ENCODE measurements at places on chromosomes 2 and 18. TPM values are rescaled to one million over a fixed set of nuclear protein-coding genes. Genes with fewer than 3 reads are reported as not detected.

DNA sequence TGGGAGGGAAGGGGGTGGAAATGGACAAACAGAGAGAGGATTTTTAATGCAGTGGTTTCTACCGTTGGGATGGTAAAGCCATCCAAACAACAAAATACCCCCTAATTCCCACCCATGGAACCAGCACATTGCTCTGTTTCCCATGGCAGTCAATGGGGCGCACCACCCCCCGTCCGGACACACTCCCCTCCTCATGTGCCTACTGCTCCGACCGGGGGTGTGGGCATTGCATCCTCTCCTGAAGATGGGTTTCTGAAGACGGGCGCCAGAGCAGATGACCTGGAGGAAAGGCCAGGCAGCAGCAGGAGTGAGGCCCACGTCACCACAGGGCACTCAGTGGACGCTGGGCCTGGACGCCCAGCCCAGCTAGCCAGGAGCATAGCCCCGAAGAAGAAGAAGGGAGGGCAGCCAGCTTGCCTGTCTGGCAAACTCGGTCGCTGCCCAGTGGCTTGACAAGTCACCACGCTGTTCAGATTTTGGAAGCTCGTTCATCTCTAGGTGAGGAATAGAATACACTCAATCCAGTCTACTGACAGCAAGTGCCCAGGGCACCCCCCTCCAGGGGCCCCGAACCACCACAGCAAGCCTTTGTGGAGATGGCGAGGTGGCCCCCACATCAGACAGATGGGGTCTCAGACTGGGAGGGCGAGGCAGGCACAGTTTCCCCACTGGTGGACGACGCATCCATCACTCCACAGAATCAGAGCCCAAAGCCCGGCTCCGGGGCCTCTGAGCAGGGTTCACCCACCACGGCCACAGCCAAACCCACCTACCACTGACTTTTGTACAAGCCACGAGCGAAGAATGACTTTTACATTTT is 296.2 kb upstream of the SALL3 start:
- DNase-seq: no peak

Gene TMEM247
- total RNA-seq: not detected

Gene CREB1
- 71.9 TPM for total RNA-seq

DNA sequence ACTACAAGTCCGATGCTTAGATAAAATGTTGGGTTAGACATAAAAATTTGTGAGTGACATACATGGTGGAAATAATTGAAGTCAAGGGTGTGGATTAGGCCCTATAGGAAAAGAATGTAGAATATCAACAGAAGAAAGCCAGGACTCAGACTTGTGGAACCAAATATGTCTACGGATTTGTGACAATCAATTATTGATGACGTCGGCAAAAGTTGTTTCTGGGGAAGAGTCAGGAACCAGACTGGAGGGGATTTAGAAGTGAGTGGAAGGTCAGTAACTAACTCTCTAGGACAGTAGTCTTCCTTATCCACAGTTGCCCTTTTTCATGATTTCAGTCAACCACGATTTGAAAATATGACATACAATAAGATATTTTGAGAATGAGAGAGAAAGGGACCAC is 130.9 kb upstream of the TANK start:
- DNase-seq: no peak

- DNase-seq: no peak
These were observed 164.8 kb upstream of the KLHL14 start for GRCh38 chr18:32937597-32937996.

- DNase-seq: no peak
These were observed 40.4 kb downstream of the CYRIA start for GRCh38 chr2:16625201-16625729.

Gene HNMT
- total RNA-seq: not detected

- peak; percentile 64 for DNase-seq
These were observed 21.7 kb downstream of the DDX18 start for GRCh38 chr2:117835990-117836760.

Gene GNLY
- total RNA-seq: 2.1 TPM

Gene RAB27B
- total RNA-seq: not detected

DNA sequence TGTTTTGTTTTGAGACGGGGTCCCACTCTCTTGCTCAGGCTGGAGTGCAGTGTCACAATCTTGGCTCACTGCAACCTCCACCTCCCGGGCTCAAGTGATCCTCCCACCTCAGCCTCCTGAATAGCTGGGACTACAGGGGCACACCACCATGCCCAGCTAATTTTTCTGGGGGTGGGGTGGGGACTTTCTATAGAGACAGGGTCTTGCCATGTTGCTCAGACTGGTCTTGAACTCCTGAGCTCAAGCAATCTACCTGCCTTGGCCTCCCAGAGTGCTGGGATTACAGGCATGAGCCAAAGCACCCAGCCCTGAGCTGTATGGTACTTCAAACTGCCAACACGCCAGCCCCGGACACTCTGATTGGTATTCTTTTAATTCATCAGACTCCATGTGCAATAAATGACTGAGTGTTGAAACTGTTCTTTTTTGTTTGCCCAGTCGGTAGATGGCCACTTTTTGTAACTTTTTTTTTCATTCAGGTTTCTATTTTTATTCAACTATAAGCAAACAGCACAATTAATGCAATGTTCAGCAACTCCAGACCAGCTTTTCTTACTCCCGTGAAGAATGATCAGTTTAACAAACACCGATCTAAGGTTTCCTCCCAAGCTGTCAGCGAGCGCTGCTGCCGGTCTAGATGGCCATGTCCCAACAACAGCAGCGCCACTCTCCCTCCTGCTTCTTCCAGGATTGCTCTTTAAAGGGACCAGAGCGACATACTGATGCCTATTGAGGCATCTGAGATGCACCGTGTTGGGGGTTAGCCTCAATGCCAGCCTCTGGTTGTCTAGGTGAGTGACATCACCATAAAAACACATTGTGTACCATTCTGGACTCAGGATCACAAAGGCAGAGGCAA is 12.5 kb upstream of the TGOLN2 start:
- DNase-seq: no peak

Gene TMX3
- total RNA-seq: 40.8 TPM

Gene MAPRE2
- total RNA-seq: 70.1 TPM

Gene GCG
- total RNA-seq: not detected

- no peak for DNase-seq
These were observed 864.6 kb upstream of the FSHR start for GRCh38 chr2:50018921-50019320.

GRCh38 chr2:118667348-118667747 is 180.1 kb downstream of the EN1 start:
- no peak for DNase-seq

DNA sequence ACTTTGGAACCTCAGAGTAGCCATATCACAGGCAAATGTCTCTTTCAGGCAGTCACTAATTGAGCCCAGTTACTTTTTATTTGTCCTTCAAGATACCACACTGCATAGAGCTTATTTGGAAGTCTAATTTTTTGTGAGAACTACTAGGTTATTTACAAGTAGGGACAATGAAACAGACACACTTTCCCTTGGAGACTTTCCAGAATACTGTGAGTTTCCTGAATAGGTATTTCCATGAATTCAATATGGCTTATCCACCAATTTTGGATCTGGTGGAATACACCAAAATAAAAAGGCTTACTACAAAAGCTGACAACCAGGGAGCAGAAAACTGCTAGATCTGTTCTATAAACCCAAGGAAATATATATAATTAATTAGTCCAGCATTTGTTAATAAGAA is 83.3 kb downstream of the NRXN1 start:
- no peak for DNase-seq

Gene POTEI
- not detected for total RNA-seq

Gene SLC38A11
- not detected for total RNA-seq

DNA sequence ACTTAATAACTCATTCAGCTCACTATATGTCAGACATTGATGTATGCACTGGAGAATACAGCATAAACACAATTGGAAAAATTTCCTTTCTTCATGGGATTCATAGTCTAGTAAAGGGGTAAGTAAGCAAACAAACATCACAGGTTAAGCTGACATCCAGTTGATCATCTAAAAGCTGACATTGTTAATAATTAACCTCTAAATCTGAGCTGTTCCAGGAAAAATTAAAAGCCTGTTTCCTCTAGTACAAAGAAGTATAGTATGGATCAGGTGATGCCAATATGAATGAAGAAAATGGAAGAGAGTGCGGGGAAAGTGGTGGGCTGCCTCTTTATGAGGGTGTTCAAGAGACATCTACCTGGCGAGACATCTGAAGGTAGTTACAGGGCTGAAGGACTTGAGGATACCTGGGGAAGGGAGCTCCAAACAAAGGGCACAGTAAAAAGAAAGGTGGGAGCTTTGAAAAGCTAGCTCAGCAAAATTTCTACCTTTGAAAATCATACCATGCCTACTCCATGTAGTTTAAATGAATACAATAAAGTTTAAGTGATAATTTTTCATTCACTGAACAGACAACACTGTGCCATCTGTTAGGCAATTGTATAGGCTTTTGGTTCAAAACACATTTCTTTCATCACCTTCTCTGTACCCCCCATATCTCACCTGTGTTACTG is 619.3 kb downstream of the TRIB2 start:
- no peak for DNase-seq

- DNase-seq: no peak
These were observed 170.1 kb downstream of the ASB1 start for GRCh38 chr2:238596571-238597551.

Gene DAPL1
- not detected for total RNA-seq

DNA sequence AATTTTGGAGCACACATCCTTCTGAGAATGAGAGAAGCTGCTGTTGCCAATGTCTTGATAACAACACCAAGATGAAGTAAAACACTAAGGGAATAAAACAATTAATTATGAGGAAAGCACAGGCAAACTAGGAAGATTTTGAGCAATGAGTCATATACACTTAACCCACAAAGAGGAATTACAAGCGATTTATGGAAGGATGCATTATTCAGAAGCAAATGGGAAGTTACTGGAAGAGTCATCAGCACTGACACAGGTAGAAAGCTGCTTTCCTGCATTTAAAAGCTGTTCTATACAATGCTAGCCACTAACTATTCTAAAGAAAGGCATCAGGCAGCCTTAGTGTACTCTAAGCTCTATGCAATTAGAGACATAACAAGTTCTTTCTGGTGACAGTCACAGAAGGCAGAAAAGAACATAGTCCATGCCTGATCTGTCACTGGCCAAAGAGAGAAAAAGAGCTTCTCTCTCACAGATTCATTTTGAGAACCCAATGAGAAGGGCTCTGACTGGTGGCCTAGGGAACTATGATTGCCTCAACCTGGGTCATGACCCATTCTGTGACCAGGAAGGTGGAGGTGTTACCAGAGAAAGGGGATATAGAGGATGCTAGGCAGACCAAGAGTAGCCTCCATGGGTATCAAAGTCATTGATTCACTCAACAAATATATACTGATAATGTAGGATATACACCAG is 45.4 kb downstream of the M1AP start:
- no peak for DNase-seq

DNA sequence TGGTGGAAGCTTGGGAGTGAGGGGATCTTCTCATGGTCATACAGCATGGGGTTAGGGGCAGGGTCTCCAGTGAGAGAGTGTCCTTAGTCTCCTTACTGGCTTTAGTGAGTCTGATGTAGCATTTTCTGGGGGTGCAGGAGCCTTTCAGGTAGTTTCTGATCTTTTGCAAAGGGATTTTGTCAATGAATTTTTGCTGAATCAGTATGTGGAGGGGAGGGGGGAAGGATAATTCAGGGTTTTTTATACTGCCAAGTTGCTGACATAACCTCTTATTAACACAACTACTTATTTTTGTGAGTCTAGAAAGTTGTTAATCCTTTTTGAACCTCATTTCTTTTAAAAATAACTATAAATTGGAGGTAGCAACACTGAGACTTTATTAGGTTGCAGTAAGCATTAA is 35.3 kb upstream of the ZDBF2 start:
- no peak for DNase-seq

Gene MARCO
- total RNA-seq: not detected

Gene CASP10
- 26.5 TPM for total RNA-seq

Gene TRPM8
- not detected for total RNA-seq

GRCh38 chr18:48910972-48911545 is 39.7 kb downstream of the SMAD7 start:
- DNase-seq: no peak

GRCh38 chr2:61179701-61180639 is 18.0 kb downstream of the C2orf74 start:
- DNase-seq: no peak

Gene RBM45
- 12.0 TPM for total RNA-seq

GRCh38 chr2:65193446-65193845 is 34.2 kb upstream of the ACTR2 start:
- DNase-seq: no peak

Gene GALNT14
- total RNA-seq: 2.5 TPM

DNA sequence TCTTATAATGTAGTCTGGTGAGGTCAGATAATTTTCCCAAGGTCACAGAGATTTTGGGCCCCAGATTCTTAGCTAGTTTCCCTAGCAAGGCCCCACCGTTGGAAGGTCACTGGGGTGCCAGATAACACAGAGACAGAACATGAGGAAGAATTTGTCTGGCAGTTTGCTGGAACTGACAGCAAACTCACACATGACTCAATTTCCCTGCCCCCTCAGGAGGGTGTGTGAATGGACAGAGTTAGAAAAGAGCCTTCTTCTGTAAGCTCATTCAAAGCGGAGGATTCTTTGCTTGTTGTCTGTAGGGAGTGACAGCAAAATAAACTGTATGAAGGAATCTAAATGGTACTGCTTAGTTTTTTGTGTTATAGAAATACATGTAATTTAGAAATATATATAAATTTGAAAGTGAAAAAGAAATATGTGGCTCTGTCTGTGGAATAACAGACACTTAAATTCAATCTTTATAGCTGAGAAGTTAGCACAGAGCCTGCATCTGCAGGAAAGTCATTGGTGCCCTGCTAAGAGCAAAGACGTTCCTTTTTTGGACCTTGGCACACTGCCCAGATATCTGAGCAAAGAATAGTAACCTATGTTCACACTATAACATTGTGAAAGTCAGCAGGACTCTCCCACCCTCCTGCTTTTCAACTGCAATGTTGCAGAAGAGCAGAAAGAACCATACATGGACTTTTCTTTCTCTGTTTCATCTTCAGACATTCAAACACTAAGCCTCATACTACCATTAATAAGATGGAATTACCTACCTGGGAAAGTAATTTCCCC is 2.1 kb downstream of the MDH1 start:
- DNase-seq: no peak

- no peak for DNase-seq
These were observed 72.6 kb downstream of the TXNL1 start for GRCh38 chr18:56565551-56566345.

Gene SCN1A
- not detected for total RNA-seq

GRCh38 chr2:172098650-172099471 is 3.8 kb downstream of the DLX2 start:
- DNase-seq: peak; percentile 74

DNA sequence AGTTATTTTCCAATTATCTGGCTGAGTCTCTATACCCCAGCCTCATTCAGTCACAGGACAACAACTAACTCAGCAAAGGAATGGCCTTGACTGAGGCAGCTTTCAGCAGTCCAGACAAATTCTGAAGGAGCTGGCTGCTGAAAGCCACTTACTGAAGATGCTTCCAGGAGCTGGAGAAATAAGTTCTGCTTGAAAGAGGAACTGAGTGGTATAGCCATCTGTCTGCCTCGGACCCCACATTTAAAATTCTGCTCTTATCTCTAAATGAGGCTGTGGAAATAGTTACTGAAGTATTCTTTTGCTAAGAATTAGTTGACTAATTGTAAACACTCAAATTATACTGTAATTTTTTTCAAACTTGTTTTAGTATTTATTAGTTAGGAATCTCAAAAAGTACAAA is 9.1 kb upstream of the GPD2 start:
- DNase-seq: no peak

- DNase-seq: no peak
These were observed 431.8 kb upstream of the RAB12 start for GRCh38 chr18:8177330-8178016.

Gene LYPD6B
- not detected for total RNA-seq

Gene MYCN
- not detected for total RNA-seq
